Renal pelvis (tissue), 12 donors: ENCODE measurements at places on chromosomes 7 and 10.

DNA sequence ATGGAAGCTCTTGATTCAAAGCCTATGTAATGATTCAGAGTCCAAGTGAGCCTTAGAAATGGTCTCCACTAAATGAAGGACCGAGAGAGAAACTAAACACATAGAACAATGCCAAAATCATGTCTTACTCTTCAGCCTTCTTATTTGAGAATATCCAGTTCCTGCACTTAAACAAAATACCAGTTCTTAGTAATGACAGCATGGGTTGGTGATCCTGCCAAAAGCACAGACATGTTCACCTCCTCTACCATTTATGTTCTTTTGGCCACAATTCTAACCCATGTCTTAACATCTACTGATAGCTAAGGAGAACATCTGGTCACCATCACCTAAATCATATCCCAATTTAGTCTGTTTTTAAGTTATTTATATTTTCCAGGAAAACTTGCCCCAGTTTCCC lies 239.6 kb upstream of the PTN start:
- no peak for DNase-seq

- DNase-seq: no peak
Measured at GRCh38 chr10:6279540-6280267, 77.0 kb downstream of the PFKFB3 start.

DNA sequence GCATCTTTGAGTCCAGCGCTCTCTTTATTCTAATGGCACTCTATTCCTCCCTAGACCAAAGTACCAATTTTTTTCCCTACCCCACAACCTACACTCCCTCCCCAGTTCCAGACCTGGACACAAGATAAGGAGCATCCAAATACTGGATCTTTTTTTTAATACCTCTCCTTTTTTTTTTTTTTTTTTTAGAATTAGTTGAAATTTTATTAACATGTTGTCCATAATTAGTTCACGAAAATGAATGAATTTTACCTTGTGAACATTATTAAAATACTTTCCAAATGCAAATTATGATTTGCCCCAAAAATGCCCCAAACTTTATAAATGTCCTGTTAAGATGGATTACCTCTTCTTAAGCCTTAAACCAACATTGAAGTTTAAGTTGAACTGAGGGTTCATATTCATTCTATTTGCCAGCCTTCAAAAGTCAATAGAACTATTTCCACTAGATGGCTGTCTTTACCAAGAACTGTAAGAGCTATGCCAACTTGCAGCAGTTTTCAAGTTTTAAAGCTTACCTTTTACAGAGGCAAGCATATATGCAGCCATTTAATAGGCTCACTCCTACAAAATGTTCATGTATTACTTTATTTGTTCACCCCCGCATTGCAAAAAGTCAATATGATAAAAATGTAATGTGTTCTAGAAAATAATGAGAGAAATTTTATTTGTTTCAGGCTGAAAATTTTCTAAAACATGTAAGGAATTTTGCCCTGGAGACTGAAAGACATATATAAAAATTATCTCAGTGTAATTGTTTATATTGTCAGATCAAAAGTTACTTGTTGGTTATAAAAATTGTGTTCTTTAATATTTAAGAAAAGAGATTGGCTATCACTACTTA lies 39.7 kb upstream of the TNKS2 start:
- DNase-seq: peak; percentile 50

- no peak for DNase-seq
Measured at GRCh38 chr7:1672851-1673486, 2.9 kb downstream of the ELFN1 start.

DNA sequence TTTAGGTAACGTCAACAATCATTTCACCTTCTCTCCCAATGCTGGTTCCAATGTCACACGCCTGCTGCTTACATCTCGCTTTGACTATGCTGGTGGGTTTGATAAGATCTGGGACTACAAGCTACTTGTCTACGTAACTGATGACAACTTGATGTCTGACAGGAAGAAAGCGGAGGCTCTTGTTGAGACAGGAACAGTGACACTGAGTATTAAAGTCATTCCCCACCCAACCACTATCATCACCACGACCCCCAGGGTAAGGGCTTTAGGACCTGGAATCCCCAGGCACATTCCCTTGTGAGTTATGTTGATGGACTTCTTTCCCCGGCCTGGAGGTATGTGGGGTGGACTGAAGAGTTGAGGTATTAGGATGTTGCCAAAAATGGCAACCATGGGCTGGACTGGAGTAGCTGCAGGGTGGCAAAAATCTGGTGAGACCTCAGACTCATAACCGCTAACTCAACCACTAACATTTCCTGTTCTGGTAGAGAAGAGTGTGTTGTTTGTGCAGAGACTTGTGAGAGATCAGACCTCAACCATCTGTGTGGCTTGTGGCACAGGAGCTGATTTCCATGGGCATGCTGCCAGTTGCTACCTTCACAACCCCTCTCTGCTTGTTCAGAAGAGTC lies 59.2 kb downstream of the CDHR3 start:
- no peak for DNase-seq

- DNase-seq: no peak
Measured at GRCh38 chr10:27568196-27569175, 64.4 kb downstream of the RAB18 start.

GRCh38 chr7:94410413-94411187 lies 15.9 kb downstream of the COL1A2 start:
- DNase-seq: no peak

GRCh38 chr7:52355053-52355452 lies 680.4 kb upstream of the POM121L12 start:
- DNase-seq: peak; percentile 28

- no peak for DNase-seq
Measured at GRCh38 chr7:1546909-1547776, 8.9 kb downstream of the TMEM184A start.

- DNase-seq: no peak
Measured at GRCh38 chr7:124908259-124908658, 21.4 kb downstream of the POT1 start.

DNA sequence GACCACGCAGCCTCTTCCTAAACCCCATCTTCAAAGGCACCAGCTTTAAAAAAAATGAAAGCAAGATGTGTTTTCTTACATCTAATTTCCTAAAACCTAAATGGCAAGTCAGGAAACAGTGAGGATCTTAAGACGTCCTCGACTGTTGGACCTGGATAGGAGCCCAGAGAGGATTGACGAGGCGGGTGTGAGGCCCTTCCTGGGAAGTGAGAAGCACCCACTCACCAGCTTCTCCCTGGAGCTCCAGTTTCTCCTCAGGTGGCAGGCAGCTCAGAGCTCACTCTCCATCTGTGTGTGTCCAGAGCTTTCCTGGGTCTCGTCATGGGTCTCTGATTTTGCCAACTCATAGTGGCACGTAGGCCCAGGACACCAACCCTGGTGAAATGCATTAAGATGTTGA lies 614.0 kb upstream of the AUTS2 start:
- no peak for DNase-seq
